NCI-H2081 treated with DMSO at 0.1 percent for 48 hours (cell line): ENCODE measurements at places on chromosomes 6 and 20.

GRCh38 chr6:125968493-125968892 lies 11.9 kb downstream of the HINT3 start:
- DNase-seq, result no peak

DNA sequence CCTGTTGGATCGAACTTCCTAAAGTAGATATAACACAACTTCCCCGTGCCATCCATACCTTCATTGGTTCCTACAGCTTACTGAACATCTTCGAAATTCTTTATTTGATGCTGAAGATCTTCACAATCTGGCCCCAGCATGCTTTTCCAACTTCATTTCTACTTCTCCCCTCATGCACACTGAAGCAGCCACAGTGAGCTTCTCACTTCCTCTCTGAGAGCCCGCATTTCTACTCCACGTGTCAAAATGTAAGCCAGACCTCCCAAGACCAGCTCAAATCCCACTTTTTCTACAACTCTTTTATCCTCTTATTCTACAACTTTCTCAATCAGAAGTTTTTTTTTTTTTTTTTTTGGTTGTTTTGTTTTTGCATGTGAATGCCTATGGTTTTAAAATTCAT lies 254.7 kb downstream of the GMPR start:
- DNase-seq, result no peak

- DNase-seq, result no peak
These were observed 703.5 kb downstream of the TFAP2A start for GRCh38 chr6:9711365-9711764.

DNA sequence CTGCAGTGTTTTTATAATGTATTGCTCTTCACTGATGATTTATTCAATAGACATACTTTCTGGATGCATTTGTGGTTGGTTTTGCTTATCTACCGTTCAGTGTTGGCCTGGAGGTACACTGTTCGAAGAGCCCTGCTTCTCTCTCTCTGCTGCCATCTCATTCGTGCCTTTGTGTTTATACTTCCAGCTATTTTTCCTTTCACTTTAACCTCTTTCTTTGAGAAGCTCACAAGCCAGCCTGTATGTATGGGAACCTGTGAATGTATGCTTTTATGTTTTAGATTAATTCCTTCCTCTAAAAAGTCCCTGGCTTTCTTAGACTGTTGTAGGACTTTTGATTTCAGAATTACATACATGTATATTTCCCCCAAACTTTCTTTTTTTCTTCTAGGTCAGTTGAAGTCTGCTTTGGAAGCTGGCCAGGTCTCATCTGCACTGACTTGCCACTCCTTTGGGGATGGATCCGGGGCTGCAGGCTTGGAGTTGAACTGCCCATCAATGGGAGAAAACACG lies 83.0 kb downstream of the SCAND1 start:
- DNase-seq, result no peak

- DNase-seq, result no peak
These were observed 789.1 kb upstream of the HS3ST5 start for GRCh38 chr6:115131709-115132490.

DNA sequence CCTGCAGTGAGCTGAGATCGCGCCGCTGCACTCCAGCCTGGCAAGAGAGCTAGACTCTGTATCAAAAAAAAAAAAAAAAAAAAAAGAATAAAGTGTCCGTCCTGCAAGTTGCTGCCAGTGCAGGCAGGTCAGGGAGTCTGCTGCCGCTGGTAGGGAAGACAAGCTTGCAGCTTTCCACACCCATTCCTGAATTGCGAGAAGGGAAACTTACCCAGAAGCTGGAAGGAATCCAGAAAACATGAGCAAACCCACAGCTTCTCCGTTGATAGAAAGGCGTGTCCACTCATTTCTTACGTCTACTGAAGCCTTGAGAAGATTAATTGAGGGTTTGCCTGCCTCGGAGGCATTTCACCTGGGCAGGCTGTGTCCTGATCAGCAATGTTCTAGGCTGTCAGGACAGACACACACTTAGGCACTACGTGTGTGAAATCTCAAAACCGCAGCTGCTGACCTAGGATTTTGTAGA lies 61.6 kb upstream of the DSP start:
- no peak for DNase-seq

DNA sequence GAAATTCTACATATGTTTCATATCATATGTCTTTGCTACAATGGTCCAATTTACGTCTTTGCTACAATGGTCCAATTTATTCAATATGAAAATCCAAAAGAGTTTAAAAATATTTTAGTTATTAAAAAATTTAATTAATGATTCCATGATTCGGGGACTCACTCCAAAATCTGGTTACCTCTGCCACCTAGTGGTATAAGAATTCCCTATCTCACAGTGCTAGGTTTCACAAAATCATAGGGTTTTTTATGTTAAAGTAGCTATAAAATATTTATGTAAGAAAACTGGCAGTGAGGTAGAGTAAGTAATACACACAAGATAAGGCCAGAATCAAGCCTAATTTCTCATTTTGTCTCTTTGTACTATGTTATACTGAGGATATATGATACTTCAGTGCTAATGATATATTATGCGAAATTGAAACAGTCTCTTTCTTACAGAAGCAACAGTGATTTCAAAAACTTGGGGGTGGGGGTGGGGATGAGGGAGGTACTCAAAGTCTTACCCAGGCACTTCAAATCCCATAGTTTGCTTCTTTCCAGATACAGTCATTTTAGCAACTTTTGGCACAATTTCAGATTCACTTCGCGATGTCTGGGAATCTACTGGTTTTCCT lies 52.3 kb downstream of the HBS1L start:
- DNase-seq, result no peak

- DNase-seq, result no peak
These were observed 87.9 kb downstream of the MMS22L start for GRCh38 chr6:97195117-97195516.

GRCh38 chr6:170405311-170405975 lies 98.9 kb downstream of the FAM120B start:
- no peak for DNase-seq

- DNase-seq, result no peak
These were observed 80.6 kb downstream of the CDYL start for GRCh38 chr6:4856785-4857184.

GRCh38 chr20:56855708-56856107 lies 226.6 kb downstream of the TFAP2C start:
- no peak for DNase-seq

GRCh38 chr6:100266494-100267401 lies 198.0 kb downstream of the SIM1 start:
- no peak for DNase-seq

- no peak for DNase-seq
These were observed 54.2 kb upstream of the FAM83D start for GRCh38 chr20:38872036-38872435.

- DNase-seq, result no peak
These were observed 276.2 kb upstream of the CHD6 start for GRCh38 chr20:41894255-41894963.

DNA sequence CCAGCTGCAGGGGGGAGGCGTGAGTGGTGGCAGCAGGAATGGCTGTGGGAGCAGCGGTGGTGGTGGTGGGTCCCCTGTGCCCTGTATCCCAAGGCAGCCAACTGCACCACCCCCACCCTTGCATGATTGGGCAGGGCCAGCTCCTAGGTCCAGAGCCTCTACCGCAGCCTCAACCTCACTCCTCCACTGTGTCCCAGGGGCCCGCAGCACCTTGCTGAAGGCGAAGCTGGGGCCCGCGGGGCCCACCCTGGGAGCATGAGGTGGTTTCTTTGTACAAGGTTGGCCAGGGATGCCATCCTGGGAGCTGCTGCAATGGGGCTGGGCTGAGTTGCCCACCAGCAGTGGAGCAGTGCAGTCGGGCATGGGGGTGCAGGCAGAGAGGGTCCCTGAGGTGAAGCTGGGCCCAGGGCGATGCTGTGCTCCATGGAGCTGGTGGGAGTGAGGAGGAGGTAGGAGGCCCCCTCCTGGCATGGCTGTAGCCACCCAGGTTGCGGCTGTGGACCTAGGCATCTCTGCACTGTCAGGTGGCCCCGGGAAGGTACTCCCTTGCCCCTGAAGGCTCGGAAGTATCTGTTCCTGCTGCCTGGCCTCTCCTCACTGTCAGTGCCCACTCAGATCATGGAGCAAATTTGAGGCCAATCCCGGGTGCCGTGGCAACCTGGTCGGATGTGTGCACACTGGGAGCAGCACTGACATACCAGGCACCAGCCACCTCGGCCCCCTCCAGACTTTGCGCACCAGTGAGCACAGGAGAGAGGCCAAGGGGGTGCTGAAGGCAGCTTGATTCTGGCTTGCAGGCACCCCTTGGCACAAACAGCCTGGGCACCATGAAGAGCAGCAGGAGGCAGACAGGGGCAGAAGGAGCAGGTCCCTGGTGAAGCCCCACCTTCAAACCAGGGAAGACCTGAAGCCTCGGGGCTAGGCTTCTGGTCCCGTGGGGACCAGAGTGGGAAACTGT lies 60.2 kb upstream of the L3MBTL3 start:
- DNase-seq, result no peak

DNA sequence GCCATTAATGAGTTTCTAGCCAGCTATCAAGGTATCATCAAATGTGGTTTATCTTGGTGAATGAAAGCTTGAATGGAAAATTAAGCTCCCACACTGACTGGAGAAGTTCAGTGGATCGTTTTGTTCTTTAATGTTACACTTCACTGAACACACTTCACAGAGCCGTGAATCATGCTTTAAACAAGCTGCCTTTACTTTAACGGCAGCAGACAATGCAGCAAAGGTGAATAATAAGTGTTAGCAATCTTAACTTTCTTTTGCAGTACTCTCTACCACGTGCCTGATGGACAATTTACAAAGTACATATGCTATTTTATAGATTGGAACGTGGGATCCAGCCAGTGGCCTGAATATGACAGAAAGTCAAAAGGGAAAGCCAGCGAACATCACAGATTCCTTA lies 424.5 kb downstream of the GRIK2 start:
- DNase-seq, result no peak

DNA sequence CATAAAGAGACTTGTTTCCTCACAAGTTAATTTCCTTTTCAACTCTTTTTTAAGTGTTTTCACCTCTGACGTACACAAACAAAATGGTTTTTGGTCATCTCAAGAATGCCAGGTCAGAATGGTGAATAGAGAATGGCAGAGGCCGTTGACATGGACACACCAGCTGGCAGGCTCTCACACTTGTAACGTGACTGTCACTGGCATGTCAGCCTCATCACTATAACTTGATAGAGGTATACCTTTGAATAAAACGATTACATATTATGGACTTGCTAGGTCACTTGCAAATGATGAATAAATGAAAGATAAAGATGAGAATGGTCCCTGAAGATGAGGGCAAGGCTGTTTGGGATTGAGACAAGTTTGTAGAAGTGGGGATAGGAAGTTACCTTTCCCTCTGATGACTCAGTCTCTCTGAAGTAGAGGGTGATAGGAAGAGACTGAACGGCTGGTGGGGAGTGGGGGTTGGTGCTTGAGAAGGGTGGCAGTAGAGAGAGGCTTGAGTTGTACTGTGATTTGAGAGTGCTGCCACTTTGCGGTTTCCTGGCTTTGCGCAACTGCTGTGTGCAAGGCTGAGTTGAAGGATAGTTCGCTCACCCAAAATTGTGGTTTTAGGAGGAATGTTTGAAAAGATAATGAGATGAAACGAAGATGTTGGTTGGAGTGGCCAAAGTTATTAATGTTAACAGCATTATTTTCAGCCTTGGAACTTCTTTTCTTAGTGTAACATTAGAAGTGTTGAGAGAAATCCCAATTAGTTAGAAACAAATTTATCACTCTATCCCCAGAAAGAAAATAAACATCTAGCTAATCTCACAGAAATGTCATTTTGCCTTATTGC lies 30.3 kb downstream of the TBPL1 start:
- no peak for DNase-seq

DNA sequence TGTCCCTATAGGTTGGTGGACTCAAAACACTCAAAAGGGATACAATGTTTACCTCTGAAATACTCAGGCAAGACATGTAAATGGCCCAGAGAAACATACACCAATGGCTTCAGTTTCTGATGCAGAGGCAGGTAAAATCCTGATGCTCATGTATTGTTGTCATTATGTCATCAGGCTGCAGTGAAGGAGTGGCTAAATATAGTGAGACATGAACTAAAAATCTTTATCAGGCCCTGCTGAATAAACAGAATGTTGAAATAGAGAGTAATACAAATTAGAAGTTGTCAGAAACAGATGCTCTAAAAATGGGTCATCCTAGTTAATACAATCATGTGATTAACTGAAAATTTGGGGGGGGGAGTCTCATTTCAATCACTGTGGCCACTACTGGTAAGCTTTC lies 20.4 kb downstream of the PTPRK start:
- no peak for DNase-seq

- no peak for DNase-seq
These were observed 14.0 kb downstream of the RBL1 start for GRCh38 chr20:37081717-37082289.

DNA sequence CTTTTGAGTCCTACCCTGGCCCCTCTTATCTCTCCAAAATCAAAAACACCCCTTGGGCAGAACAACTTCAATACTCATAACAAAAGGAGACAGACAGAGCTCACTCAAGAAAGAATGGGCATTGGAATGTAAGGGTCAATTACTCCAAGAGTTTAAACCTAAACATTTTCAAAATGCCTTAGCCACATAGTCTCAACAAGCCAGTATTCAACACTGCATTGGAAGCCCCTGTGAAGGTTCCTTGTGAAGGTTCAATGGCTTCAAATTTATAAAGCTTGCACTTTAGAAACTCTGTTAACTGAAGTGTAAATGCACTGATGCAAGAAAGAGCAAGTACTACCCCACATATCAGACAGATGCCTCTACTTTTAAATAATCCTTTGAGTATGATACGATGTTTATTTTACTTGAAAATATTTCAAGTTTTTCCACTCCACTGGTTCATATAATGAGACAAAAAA lies 139.1 kb upstream of the LAMP5 start:
- DNase-seq, result no peak

DNA sequence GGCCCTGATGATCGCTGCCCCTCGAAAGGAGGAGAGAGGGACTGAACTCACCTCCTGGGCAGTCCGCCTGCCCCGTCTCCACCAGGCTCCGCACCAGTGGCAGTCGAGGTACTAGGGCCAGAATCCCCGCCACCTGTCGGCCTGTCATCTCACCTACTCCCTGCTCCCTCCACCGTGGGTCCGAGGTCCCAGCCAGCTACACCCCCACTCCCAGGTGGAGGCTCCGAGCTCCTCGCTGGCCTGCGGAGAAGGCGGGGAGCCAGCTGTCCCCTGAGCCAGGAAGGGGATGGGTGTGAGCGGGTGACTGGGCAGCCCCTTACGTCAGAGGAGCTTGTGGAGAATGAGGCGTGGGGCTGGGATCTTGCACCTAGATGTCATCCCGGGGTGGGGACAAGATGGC lies 1066.5 kb upstream of the MANEA start:
- DNase-seq, result no peak

DNA sequence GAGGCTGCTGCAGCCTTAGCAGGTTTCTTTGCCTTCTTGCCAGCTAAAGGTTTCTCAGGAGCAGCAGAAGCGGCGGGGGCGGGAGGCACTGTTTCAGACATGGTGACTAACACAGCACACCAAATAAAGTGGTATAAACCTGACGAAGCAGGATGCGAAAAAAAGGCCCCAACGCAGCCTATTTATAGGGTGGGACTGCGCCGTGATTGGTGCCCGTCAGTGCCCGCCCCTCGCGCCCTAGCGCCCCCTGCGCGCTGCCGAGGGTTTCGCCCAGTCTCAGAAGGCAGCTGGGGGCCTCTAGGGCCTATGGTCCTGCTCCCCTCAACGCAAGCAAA lies 55.0 kb downstream of the TRIM38 start:
- no peak for DNase-seq

GRCh38 chr20:14882157-14882556 lies 544.7 kb upstream of the FLRT3 start:
- no peak for DNase-seq

- DNase-seq, result no peak
These were observed 28.4 kb upstream of the BTN3A2 start for GRCh38 chr6:26336355-26337198.

GRCh38 chr6:912871-913835 lies 220.2 kb upstream of the EXOC2 start:
- DNase-seq, result no peak

- DNase-seq, result no peak
These were observed 15.1 kb downstream of the SRSF6 start for GRCh38 chr20:43472671-43473380.
